GM12878 (cell line): ENCODE measurements at places on chromosomes 12 and 14.

DNA sequence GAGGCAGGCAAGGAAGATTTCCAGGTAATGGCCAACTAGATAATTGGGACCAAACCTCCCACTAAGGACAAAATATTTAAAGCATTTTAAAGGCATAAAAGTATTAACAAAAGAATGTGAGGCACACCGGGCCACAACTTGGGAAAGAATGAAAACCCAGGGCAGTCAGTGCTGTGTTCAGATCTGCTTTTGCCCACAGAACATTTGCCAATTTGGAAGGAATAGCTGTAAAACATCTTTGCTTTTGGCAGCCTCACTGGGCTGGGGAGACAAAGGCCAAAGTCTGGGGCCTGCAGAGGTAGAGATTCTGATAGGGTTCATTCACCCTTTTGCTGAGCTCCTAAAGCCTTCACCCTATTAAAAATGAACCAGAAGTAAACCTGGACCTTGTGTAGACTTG lies 82.3 kb downstream of the SYNE3 start:
- H3K4me1 ChIP-seq, result no peaks in the 10 kb centered on the region
- peaks cover 16% of the 10 kb centered on the region for H3K36me3 ChIP-seq
- no peak for DNase-seq

GRCh38 chr14:97719931-97720330 lies 922.7 kb downstream of the VRK1 start:
- H3K27me3 ChIP-seq, result no peaks in the 10 kb centered on the region
- H3K4me3 ChIP-seq, result no peak overlapping the region
- H3K36me3 ChIP-seq, result no peaks in the 10 kb centered on the region
- H3K4me1 ChIP-seq, result no peaks in the 10 kb centered on the region
- H3K27ac ChIP-seq, result no peak overlapping the region

GRCh38 chr12:56078931-56079722 lies 838 bp upstream of the ERBB3 start:
- no peaks in the 10 kb centered on the region for H3K4me1 ChIP-seq
- H3K27me3 ChIP-seq, result peaks cover 9% of the 10 kb centered on the region; the same call in 1 of the 2 replicates
- no peak for DNase-seq
- H3K36me3 ChIP-seq, result no peaks in the 10 kb centered on the region

- no peak for DNase-seq
- no peak overlapping the region for H3K4me3 ChIP-seq
- H3K27me3 ChIP-seq, result no peaks in the 10 kb centered on the region
- no peaks in the 10 kb centered on the region for H3K4me1 ChIP-seq
- H3K27ac ChIP-seq, result no peak overlapping the region
Observed at GRCh38 chr12:22631863-22632463, 7.0 kb downstream of the ETNK1 start.

DNA sequence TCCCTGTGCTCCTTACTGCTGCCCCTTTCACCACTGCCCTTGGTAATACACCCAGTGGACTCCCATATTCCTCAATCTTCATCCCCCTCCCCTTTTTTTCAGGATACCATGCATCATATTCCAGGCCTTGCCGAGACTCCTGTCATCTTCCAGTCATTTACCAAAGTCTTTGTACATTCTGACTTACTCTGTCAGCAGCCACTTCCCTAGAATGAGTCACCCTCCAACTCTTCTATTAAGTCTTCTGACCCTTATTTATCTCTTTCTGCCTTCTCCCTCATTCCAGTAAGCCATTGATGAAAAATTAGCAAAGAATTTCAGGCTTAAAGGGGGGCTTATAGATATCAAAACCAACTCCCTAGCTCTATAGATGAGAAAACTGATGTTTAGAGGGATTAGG lies 128.0 kb downstream of the STXBP6 start:
- H3K27ac ChIP-seq, result no peak overlapping the region
- no peak for DNase-seq
- no peaks in the 10 kb centered on the region for H3K27me3 ChIP-seq

GRCh38 chr14:76772300-76773187 lies 11.3 kb downstream of the VASH1 start:
- H3K4me3 ChIP-seq, result no peak overlapping the region
- H3K4me1 ChIP-seq, result peaks cover 13% of the 10 kb centered on the region
- no peaks in the 10 kb centered on the region for H3K36me3 ChIP-seq
